Tibial nerve (tissue), 4 donors: ENCODE measurements at places on chromosomes 13 and 19.

DNA sequence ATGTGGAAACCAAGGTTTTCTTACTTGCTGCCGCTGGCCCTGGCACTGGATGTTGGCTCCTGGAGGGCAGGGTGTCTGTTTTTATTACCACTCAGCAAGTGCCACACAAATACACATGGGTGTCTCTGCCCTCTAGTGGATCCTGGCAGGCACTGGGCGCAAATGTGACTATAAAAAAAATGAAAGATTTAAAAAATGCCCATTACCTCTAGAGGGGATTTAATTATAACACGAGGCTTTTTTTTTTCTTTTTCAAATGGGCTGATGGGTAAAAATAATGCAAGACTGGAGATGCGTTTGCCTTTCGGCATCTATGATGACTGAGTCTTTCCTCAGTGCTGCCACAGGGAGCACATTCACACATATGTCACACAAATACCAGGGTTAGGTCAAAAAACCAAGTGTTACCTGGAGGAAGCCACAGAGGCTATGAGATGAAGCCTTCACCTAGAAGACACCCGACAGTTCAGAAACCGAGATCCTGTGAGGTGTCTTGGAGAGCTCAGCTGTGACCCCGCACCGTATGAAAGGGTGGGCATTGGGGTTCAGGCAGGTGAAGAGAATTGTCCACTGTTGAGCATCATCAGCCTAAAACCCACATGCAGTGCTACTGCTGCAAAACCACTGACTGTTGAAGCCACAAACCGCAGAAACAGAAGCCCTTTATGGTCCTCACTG is 25.7 kb downstream of the CHAMP1 start:
- no peak for DNase-seq

DNA sequence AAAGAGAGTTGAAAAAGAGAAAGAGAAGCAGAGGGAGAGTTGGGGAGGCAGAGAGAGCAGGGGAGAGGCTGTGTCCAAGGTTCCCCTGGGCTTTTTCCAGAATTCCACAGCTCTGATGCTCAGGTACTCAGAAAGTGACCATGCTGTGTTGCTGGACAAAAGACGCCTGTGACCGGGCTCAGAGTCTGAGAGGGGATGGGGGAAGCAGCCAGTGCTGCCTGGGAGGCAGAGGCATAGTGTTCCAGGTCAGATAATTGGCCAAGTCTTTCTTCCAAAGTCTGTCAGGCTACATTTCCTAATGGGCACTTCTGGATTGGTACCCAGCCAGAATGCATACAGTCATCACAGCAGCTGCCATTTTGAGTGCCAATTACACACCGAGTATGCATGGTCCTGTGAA is 86.1 kb downstream of the PTPRS start:
- DNase-seq, result no peak

DNA sequence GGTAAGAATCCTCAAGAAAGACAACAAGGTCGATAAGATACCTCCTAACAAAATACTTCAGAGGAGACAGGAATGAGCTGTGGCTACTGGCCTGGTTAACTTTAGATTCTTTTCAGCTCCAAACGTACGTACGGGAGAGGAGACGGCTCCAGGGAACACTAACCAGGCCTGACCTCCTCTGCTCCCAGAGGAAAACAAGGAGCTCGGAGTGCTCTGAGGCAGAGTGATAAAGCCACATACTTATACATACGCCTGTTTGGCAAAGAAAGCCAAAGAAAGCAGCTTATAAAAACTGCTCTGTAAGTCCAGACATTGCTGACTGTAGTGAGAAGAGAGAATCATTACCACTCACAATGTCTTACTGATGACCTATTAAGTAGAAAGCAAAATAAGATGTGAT is 263.9 kb downstream of the MZT1 start:
- no peak for DNase-seq

DNA sequence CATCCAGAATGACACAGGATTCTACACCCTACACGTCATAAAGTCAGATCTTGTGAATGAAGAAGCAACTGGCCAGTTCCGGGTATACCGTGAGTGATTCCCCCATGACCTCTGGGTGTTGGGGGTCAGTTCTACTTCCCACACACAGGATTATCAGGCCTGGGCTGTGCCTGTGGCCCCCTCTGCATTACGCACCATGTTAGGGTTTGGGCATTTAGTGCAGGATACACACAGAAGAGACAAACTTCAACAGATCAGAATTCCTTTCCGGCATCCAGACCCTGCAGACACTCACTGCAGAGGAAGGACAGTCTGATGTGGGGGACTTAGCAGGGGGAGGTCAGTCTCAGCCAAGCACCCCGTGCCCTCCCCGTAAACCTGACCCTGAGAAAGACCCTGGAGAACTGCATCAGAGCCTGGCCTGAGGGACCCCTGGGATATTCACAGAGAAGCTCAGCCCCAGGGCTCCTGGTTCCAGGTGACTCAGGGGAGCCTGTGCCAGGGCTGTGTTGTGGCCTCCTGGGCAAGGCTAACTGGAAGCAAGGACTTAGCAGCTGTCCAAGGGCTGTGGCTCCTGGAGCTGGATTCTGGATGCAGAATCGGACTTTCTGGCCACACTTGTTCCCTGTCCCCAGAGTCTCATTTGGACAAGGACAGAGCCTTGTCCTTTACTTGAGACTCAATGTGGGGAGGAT is 1.7 kb downstream of the CEACAM5 start:
- DNase-seq, result no peak

- DNase-seq, result no peak
Measured at GRCh38 chr13:113023694-113024430, 54.8 kb downstream of the MCF2L start.

- no peak for DNase-seq
Measured at GRCh38 chr13:40983725-40984667, 35.1 kb downstream of the ELF1 start.

DNA sequence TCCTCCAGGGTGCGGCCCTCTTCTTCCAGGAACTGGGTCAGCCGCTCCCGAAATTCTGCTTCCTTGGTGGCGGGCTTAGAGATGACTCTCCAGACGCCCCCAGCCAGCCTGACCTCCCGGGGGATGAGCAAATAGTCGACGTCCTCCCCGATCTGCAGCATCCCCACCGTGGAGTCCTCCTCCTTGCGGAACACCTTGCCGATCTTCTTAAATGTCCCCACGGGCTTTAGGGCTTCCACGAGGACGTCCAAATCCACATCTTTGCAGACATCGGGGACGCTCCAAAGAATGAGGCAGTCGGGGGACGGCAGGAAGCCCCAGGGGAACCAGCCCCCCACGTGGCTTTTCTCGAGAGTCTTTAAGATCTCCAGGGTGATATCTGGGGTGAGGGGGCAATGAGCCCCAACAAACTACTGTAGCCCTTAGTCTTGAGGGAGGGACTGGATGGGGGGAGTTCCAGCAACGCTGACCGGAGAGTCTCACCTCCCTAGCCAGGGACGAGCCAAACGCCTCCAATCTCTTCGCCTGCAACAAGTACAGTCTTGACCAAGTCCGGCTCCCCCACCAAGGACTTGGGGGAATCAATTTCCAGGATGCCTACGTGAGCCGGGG is 608 bp downstream of the CCDC8 start:
- no peak for DNase-seq

GRCh38 chr13:40074338-40074737 is 418.9 kb downstream of the COG6 start:
- DNase-seq, result no peak

GRCh38 chr19:33063356-33063752 is 1.3 kb downstream of the RHPN2 start:
- DNase-seq, result no peak

DNA sequence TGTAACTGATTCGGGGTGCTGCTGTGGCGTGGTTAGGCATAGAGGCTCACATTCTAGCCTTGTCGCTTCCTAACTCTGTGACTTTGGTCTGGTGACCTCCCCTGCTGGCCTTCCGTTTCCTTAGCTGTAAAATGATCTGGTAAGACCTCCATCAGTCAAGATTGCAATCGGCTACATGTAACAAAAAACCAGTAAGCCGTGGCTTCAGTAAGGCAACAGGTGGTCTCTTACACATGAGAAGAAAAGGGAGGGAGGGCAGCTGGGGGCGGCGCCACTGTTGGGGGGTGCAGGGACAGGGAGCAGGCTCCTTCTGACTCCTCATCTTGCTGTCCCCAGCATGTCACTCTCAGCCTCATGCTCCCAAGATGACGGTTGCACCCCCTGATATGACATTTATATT is 148.0 kb downstream of the SIPA1L3 start:
- no peak for DNase-seq

GRCh38 chr13:51607165-51607564 is 22.9 kb downstream of the WDFY2 start:
- no peak for DNase-seq

- no peak for DNase-seq
Measured at GRCh38 chr13:40984668-40985366, 34.3 kb downstream of the ELF1 start.

DNA sequence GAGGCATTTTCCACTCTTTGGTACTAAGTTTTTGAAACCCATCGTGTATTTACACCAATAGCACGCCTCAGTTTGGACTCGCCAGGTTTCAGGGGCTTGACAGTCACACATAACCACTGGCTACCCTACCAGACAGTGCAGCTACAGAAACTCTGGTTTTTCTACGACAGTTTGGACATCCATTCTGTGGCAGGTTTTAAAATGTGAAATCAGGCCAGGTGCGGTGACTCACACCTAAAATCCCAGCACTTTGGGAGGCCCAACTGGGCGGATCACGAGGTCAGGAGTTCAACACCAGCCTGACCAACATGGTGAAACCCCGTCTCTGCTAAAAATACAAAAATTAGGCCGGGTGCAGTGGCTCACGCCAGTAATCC is 13.2 kb downstream of the KDELR1 start:
- no peak for DNase-seq

GRCh38 chr13:98478189-98479129 is 98.4 kb downstream of the STK24 start:
- DNase-seq, result no peak

DNA sequence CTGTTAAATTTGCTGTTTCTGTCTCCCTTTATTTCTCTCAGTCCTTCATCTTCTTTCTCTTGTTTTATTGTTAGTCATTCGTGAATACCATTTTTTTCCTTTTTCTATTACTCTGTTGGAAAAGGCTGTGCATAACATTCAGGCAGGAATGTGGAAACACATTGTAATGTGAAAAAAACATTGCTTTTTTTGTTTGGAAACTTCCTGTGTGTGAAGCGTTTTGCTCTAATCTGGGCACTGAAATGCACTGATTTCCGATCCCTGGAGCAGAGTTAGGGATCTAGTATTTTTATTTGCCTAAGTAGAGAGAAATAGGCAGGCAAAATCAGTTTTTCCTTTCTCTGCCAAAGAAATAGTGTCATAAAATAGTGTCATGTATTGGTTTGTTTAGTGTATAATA is 155.5 kb downstream of the PCCA start:
- no peak for DNase-seq

DNA sequence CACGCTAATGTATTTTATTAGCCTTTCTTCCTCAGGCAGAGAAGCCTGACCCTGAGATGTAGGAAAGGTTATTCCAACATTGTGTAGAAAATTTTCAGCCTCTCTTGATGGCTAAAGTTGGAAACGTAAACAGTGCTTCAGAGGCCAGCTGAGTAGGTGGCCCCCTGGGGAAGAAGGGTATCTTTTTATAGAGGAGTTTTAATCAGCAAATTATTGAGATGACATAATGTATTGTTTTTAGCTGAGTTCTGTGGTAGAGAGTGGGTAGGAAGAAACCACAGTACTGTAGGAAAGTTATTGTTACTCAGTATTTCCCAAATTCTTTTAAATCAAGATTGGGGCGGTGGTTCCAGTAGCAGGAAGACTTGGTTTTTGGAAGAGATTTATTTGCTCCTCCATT is 268.8 kb downstream of the DLEU7 start:
- DNase-seq, result no peak
